ENCODE measurements at places on chromosomes 3 and 15.

DNA sequence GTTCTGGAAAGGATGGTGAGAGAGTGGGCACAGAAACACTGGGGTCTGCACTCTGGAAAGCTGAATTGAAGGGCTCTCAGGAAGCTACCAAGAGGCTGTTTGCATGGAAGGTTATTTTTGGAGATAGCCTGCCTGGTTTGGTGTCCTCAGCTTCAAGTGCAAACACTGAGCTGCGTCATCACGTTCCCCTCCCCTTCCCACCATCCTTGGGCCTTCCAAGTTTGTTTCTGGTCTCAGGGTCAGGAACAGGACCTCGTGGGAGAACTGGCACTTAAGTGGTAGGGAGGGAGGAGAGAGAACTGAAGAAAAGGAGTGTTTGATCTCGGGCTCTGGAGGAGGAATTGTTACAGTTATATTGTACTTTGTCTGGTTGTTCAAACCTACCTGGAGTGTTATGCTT, 10.6 kb downstream of the ST6GAL1 start:
- peak; percentile 93 for DNase-seq

GRCh38 chr15:101698314-101698713, 26.0 kb downstream of the TARS3 start:
- no peak for DNase-seq

DNA sequence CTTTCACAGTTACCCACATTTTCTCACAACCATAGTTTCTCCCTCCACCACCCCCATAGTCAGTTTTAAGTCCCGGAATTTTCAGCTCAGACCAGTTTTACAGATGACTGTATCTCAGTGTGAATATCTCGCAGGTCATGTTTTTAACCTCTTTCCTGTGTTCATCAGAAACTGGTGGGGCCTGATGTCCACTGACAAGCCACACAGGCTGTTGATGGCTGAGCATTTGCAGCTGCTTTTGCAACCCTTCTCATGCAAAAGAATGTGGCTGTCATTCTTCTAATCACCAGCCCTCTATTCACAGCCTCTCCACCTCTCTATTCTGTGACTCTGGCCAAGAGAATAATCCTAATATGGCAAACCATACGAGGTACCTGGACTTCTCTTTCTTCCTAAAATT, 8.5 kb downstream of the GYG1 start:
- DNase-seq: no peak

DNA sequence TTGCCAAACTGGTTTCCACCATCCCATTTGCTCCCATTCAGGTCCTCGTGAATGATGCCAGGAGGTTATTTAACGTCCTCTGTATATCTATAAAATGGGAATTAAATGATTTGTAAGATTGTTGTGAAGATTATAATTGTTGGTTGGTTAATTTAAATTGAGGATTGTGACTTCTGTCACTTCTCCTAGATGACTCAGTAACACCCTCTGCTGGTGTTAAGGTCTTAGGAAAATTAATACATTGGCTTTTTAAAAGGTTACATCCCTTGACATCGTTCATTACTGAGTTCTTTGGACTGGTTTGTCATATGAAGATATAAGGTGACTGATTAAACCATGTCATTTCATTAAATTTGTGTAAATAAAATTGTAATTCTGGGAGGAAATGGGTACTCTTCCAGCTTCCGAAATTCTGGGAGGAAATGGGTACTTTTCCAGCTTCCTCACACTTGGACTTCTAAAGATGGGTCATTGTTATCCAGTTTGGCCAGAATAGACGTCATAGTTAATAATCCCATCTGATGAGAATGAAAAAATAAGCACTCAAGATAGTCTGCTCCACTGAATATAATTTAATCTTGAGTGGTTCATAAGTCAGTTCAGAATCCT, 33.3 kb upstream of the PAQR5 start:
- DNase-seq: no peak

DNA sequence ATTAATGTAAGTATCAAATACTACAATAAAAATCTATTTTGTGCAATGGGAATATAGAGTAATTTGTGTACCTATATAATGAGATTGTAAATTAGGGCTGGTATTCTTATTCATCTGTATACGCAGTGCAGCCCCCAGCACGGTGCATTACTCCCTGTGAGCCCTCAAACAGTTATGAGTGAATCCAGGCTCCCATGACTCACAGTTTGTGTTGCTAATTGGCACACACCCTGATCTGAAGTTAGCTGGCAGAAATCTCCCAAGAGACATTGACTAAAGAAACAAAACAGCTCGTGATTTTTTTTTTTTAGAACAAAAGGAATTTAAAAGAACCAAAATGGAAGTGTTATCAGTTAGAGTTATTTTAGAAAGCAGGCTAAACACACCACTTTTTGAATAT, 15.7 kb downstream of the GK5 start:
- no peak for DNase-seq

DNA sequence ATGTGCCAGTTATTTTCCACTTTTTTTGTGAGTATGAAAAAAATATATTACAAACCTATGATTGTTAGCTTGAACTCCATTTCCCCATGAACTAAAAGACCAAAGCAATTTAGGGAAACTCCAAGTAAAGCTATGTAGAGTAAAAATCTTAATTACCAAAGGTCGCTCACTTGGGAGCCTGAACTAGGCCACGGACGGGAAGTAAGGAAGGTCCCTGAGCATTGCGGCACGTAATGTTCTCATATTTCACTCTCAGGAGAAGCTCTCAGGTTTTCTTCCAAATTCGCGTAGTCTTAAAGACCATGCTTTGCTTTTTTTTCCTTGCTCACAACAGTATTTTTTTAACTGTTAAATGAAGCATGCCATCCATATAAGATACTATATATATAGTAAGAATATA, 215.3 kb upstream of the RARB start:
- DNase-seq: no peak

DNA sequence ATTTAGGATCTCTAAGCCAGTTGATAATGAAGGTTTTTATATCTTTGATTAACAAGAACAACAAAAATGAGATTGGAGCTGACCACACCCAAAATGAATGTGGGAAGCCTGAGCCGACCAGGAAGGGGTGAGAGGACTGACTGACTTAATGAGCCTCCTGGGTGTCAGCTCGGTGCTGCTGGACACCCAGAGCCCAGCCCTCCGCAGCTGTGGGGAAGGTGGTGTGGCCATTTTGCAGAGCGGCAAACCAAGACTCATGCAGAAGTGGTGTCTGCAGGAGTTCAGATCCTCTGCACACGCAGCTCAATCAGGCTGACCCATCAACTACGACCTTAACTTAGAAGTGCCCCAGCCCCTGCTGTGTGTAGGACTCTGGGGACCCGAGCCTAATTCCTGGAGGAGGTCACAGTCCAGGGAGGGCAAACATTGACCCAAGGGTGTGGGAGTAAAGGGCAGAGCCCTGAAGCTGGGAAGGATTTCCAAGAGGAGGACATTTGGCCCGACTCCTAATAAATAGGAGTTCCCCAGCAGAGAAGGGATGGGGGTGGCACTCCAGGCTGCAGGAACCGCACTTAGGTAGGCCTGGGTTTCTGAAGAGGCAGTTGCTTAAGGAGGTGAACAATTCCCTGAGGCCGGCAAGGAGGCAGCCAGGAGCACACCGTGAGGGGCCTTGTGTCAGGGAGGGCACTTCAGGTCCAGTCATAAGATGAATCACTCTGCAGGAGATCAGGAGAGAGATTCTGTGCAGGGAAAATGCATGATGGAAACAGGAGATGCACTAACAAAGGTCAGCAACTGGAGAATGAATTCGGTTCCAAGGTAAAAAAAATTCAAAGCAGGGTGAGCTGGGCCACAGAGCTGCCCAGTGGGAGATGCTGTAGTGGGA, 197.1 kb upstream of the TPM1 start:
- no peak for DNase-seq

DNA sequence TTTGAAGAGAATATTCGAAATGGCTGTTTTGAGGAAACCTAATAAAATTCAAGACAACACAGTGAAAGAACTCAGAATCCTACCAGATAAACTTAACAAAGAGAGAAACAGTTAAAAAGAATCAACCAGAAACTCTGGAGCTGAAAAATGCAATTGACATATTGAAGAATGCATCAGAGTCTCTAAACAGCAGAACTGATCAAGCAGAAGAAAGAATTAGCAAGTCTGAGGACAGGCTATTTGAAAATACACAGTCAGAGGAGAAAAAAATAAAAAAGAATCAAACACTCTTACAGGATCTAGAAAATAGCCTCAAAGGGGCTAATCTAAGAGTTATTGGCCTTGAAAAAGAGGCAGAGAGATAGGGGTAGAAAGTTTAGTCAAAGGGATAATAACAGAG, 13.5 kb downstream of the C3orf33 start:
- DNase-seq: no peak

DNA sequence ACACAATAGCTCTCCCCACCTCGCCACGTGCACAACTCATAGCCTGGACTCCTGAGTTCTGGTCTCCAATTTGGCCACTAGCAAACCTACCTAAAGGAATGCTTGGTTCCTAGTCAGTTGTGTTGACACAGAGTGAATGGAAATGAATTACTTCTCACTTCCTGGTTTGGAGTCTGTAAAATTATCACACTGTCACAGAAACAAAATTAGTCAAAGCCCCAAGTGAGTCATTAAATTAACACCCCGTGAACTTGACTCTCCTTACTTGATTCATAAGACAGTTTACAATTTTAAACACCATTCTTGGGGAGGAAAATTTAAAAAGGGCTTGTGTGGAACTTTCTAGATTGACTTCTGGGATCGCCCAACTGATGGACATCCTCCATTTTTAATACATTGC, 276.2 kb upstream of the CTNNB1 start:
- DNase-seq: no peak

- no peak for DNase-seq
Observed at GRCh38 chr3:42562047-42562907, 19.5 kb downstream of the SEC22C start.

DNA sequence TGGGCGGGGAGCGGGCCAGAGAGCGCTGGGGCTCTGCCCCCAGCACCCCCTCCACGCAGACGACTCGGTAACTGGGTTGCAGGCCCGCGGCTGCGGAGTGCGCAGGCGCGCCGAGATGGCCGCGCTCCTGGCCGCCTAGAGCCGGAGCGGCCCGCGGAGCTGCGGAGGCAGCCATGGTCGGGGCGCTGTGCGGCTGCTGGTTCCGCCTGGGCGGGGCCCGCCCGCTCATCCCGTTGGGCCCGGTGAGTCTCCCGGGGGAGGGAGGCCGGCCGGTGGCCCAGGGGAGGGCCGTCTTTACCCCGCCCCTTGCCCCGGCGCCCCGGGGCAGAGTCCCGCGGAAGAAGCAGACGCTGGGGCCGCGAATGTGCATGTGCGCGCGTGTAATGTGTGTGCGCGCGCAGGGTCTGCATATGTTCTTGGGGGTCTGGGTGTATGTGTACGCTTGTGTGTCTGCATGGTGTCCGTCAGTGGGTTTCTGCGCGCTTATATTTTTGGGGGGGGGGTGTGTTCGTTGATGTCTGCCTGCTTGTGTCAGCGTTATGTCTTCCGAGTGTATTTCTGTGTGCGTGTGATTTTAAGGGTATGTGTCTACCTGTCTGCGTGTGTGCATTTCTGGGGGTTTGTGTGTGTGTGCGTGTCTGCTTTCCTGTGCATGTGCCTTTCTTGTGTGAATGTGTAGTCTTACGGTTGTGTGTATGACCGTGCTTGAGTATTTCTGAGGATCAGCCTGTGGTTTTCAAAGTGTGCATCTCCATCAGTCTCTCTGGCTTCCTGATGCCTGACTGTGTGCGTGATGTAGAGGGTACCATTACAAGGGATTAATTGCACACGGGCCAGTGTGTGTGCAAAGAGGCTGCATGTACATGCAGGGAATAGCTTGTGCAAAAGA, at the start of gene ABHD14A:
TSS of gene ABHD14A (plus strand) at position 102 of the 889 bp plus-strand sequence. CDS start at position 174, 72 bp downstream.
- DNase-seq: peak; percentile 80

- no peak for DNase-seq
Observed at GRCh38 chr3:33050071-33050653, 46.8 kb downstream of the GLB1 start.

DNA sequence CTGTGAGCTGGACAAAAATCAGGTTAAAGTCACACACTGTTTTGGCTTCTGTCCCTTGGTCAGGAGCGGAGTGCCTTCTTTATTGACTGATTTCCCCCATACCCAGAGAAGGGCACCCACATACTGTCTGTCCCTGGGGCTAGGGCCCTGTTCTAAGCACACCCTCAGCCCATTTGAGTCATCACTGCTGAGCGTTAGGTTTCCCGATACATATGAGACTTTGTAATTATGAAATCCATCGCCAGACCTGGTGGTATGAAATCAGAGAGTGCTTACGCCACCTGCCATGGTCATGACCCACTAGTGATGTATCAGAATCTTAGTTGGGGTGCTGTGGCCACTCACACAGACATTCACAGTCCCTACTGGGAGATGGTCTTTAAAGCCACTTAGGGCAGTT, 96.8 kb downstream of the CHDH start:
- no peak for DNase-seq

- DNase-seq: no peak
Observed at GRCh38 chr3:46367811-46368210, 2.9 kb upstream of the CCR5 start.

DNA sequence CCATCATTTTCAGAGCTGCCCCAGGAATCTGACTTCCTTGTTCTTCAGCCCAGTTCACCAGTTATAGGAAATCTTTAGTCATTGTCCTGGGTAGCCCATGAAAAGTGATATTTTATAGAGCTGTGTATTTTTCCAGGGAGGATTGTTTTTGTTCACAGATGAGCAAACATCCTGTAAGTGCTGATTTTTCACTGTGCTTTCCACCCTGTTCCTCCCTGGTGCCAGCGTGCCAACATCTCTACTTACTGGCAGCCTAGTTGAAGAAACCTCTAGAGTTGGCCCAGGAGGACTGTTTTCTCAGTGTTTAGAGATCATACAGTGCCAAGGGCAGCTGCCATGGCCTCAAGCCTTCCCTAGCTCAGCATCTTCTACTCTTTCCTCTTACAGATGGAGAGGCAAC, 41.3 kb downstream of the ST6GAL1 start:
- peak; percentile 81 for DNase-seq

- DNase-seq: no peak
Observed at GRCh38 chr15:36080759-36081158, 498.7 kb upstream of the CDIN1 start.

DNA sequence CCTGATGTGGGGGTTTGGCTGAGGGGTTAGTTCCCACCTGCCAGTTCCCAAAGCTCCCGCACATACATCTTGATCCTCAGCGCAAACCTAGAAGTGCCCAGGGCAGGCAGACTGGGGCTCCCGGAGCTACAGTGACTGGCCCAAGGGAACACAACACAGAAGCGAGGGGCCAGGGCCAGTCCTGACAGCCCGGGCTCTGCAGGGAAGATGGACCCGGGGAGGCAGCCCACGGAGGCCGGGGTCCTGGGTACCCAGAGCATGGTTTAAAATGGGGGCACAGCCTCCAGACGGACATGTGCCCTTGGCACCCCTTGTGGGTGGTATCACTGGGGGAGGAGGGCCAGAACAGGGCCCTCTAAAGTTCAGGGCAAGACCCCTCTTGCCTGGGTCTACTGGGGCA, 5.1 kb downstream of the CPN2 start:
- no peak for DNase-seq
